ENCODE measurements at places on chromosomes 12 and 14.

DNA sequence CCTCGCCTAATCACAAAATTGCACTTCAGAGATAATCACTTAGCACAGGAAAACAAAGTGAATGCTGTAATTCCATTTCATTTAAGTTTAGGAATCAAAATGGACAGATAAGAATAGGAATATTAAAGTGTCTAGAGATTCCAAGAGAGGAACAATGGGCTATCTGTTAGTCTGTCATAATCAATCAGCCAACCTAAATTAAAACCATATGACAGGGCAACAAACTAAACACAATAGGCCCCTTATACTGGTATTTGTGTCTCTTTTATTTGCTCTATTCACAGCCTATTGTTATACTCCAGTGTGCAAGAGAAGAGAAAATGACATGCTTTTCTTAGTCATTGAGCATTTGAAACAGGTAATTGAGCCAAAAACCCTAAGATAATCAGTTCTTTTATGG, 259.4 kb downstream of the PRKD1 start:
- no peak for DNase-seq

DNA sequence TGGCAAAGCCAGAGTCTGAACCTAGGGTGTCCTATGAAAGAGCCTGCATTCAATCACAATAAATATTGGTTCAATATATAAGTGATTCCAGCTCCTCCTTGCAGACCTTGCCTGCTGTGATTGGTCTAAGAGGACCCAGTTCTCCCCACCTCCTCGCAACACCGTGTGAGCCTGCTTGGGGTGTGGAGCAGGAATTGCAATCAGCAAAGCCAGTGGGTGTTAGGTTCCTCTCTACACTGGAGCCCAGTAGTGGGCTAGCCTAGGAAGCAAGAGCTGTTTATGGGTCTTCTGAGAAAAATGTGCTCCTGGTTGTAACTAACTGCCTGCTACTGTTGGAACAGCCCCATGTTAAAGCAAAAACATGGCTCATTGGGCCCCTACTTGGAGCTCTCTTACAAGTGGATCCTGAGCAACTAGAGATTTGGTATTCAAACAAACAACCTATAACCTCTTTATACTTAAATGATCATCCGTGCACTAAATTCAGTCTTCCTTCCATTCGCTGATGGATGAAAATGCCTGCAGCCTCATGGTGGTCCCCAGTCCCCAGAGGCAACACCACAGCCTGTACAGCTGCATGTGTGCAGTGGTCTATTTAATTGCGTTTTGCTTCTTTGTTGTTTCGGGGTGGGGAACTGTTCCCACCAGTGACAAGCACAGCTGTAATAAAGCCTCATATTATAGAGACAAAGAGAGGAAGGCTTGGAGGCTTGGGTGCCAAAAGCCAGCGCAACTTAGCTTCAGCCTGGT, 3.7 kb upstream of the SELPLG start:
- DNase-seq, result no peak

GRCh38 chr12:11633968-11634367, 15.5 kb upstream of the ETV6 start:
- DNase-seq, result no peak

GRCh38 chr12:20629414-20630156, 65.5 kb upstream of the SLCO1C1 start:
- no peak for DNase-seq

DNA sequence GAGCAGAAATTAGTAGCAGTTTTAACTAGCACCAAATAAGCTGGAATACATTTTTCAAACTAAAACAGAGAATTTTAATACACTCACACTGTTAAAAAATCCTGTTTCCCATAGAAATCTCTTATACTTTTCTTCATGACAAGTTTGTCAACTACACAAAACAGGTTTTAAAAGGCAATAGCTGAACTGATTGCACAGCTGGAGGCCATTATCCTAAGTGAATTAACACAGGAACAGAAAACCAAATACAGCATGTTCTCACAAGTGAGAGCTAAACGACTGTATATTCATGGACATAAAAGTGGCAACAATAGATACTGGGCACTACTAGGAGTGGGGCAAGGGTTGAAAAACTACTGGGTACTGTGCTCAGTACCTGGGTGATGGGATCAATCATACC, 11.6 kb upstream of the HAL start:
- DNase-seq, result no peak

DNA sequence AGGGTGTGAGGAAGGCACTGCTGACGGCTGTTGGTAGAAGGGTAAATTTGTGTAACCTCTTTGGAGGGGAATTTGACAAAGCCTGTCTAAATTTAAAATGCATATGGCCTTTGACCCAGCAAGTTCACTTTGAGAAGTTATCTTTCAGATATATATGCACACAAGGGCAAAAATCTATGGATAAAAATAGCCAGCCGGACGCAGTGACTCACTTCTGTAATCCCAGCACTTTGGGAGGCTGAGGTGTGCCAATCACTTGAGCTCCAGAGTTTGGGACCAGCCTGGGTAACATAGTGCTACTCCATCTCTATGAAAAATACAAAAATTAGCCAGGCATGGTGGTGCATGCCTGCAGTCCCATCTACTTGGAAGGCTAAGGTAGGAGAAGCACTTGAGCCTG, 13.4 kb downstream of the UBC start:
- DNase-seq, result no peak

- no peak for DNase-seq
These were observed 42.3 kb upstream of the BATF start for GRCh38 chr14:75479770-75480600.

- DNase-seq, result no peak
These were observed 11.3 kb upstream of the SNAPC1 start for GRCh38 chr14:61750708-61751474.

- DNase-seq, result peak; percentile 69
These were observed 59.5 kb upstream of the IGF1 start for GRCh38 chr12:102539651-102540553.

GRCh38 chr12:5587711-5588121, 155.8 kb downstream of the NTF3 start:
- DNase-seq, result no peak

- peak; percentile 25 for DNase-seq
These were observed 353.4 kb downstream of the KCNH5 start for GRCh38 chr14:62691647-62692489.

- no peak for DNase-seq
These were observed 1019.2 kb downstream of the AACS start for GRCh38 chr12:126084480-126084879.

DNA sequence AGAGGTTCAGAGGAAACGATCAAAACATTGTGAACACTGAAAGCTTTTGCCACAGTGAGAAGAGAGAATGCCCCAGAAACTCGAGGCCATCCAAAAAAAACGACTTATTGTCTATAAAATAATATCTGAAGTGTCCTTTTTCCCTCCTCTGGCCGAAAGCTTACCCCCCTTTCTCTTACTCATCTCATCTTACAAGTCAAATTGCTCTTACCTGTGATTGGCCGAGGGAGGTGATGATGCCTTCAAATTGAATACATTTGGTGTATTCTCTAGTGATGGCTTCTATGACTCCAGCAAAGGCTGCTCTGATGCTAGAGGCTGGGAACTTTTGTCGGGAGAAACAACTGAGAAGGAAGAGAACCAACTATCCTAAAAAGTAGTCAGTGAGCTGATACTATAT, 90.7 kb downstream of the PTCSC3 start:
- no peak for DNase-seq

DNA sequence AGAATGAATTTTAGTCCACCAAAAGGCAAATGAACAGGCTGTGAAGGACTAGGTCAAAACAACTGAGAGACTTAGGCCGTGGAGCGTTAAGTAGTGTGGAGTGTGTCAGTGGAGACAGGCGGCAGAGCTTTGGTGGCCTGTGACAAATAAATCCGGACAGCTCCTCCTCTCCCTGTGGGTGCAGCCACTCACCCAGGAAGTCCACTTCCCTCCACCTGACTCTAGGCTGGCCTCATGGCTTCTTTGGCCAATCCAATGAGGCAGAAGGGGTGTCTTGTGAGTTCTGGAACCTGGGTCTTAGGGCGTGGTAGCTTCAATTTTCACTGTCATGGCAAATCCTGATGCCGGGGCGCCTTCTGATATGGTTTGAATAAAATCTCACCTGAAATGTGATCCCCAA, 180.9 kb upstream of the C14orf180 start:
- DNase-seq, result no peak

DNA sequence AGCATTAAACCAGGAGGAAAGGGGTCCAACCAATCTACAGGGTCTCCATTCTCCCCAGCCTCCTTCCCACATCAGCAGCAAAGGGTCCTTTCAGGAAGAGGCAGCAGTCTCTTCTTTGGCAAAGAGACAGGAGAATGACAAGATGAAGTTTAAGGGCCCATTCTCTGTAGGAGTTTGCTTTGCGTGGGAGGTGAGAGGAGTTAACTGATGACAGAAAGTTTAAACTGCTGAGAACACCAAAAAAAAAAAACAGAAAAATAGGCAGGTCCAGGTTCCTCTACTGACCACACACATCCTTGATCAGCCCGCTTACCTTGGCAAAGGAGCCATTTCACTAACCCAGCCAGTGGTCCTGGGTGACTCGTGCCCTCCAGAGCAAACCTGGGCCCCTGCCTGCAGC, 5.7 kb downstream of the SLC6A13 start:
- DNase-seq, result no peak

- no peak for DNase-seq
These were observed 12.8 kb downstream of the STX2 start for GRCh38 chr12:130826151-130826801.

GRCh38 chr14:75197338-75197737, 20.9 kb upstream of the TMED10 start:
- no peak for DNase-seq

GRCh38 chr12:40223646-40224045, 1.2 kb upstream of the LRRK2 start:
- no peak for DNase-seq

DNA sequence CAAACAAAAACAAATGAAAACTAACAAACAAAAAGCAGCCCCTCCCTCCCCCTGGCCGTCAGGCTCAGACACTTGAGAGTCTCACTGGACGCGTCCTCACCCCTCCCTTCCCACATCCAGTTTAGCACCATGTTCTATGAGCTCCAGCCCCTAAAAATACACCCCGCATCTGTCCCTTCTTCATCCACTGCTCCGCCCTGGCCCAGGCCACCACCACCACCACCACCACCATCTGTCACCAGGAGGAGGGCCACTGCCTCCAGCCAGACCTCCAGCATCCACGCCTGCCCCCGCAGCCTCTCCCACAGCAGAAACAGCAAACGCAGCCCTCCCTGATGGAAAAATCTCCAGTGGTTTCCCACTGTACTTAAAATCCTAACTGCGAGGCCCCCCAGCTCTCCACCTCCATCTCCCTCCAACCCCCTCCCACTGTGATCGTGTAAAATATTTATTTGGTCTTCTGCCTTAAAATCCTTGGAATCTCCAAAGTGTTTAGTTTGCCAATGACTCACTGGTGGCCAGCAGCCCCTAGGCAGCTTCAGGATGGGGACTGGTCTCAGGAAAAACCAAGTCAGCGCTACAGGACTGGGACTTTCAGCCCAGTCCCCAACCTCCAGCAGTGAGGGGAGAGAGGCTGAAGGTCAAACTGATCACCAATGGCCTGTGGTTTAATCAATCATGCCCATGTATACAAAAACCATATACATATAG, 95.1 kb downstream of the SCARB1 start:
- DNase-seq, result no peak

GRCh38 chr12:118206107-118206412, 70.1 kb downstream of the PEBP1 start:
- DNase-seq, result no peak

DNA sequence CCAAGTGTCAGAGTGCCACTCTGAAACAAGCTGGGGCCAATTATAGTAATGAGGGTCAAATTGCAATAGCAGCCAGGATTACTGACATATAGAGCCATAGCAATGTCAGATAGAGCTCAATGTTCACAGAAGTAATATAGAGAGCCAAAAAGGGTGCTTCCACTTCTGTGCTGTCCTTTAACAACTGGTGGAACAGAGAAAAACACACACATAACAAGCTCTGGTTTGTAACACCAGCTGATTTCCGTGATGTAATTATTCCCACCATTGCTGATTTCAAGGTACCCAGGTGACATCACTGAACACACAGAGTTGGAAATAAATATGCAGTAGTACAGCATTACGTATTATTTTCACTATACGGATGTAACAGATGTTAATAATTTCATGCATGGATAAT, 3.0 kb upstream of the CLEC2B start:
- DNase-seq, result no peak

- no peak for DNase-seq
These were observed 12.5 kb downstream of the CFAP251 start for GRCh38 chr12:121930862-121931261.

- no peak for DNase-seq
These were observed 298.5 kb downstream of the NPAS3 start for GRCh38 chr14:33237115-33237740.

DNA sequence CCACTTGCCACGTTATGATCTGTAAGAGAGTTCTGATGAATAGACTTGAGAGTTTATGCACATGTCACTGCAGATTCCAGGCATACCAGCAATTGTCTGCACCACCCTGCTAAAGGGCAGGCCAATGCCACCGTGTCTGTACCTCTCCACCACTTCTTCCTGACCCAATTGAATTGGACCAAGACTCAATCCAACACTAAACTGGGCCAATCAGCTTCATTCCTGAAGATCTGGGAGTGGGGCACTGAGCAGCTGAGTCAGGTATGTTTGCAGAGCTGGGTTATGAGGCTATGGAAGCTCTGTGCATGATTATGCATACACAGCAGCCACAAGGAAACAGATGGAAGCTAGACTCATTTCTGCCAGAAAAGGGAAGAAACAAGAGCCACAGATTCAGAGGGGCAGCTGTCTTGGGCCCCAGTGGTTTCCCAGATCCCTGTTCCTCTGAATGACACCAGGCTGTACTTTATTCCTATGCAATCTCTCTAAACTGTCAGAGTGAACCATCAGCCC, 28.0 kb downstream of the DAO start:
- DNase-seq, result no peak

DNA sequence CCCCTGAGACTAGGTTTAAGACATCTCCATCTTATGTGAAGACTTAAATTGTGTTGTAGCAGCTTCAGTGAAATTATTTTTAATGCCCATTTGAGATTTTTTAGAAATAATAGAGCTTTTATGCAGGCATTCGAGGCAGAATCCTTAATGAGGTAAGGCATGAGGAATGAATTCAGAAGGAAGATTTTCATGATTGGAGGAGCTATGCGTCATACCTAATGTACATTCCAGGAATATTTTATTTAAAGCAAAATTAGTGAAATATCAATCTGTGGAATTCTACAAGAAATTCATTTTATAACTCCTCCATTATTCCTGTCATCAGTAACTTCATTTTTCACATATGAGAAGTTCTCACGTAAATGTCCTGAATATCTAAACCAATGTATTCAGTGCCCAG, 36.0 kb upstream of the GARIN6 start:
- no peak for DNase-seq

- DNase-seq, result no peak
These were observed 5.9 kb downstream of the GPR84 start for GRCh38 chr12:54358191-54358944.

DNA sequence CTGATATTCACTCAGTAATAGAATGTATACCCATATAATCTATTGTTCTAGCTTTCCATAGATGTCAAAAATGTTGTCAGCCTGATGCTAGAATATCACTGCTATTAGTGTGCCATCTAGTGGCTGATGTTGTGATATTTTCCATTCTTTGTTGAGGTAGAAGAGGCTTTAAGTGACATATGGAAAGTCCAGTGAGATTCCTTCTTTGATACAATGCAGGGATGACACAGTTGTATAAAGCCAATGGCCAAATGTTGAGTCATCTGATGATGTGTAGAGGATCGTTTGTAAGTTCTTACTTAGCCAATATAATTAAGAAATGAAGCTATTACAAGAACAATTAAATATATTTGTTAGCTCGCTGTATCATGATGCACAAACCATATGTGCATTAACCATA, 58.1 kb upstream of the PCED1B start:
- DNase-seq, result peak; percentile 78

- no peak for DNase-seq
These were observed 1.7 kb downstream of the CREBL2 start for GRCh38 chr12:12613344-12613743.

All from AG09309 (cell line).